Activated T-cell treated with anti-CD3 and anti-CD28 coated beads, Interleukin-2, amount 50 U/mL, for 4 hours (primary cell): ENCODE measurements at places on chromosomes 16 and 17.

DNA sequence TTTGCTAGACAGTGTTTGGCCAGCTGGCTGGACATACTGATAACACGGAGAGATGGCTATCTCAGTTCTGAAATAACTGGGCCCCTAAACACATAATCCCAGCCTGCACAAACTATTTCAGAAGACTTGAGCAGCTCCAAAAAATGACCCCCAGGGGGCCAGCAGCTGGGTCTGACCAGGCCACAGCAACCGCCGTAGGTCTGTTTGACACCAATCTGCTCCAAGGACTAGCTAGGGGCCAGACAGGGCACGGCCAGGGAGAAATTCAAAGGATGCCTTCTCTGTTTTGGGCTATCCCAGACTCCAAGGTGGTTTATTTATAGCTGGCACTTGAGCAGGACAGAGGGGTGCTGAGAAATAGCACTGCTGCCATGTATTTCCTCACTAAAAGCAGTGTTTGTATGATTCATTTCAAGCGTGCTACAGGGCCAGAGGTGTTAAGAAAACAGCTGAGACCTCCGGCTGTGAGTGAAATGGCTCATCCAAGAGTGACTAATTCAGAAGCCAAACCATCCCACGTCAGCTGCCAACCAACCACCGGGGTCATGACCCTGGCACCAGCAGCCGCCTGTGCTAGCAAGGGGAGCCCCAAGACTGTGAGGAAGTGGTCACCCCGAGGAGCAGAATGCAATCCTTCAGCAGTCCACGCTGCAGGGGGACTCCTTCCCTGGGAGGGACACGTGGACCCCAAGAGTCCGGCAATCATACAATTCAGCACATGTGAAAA lies 5.7 kb downstream of the GGA2 start:
- peak; percentile 54 for DNase-seq

GRCh38 chr17:7716901-7717755 lies at the start of gene DNAH2:
DNAH2 (plus strand) TSS chr17:7717744; CDS start chr17:7719735, 1,991 bp downstream.
- DNase-seq: no peak

GRCh38 chr16:13042291-13042685 lies 140.9 kb downstream of the SHISA9 start:
- no peak for DNase-seq

DNA sequence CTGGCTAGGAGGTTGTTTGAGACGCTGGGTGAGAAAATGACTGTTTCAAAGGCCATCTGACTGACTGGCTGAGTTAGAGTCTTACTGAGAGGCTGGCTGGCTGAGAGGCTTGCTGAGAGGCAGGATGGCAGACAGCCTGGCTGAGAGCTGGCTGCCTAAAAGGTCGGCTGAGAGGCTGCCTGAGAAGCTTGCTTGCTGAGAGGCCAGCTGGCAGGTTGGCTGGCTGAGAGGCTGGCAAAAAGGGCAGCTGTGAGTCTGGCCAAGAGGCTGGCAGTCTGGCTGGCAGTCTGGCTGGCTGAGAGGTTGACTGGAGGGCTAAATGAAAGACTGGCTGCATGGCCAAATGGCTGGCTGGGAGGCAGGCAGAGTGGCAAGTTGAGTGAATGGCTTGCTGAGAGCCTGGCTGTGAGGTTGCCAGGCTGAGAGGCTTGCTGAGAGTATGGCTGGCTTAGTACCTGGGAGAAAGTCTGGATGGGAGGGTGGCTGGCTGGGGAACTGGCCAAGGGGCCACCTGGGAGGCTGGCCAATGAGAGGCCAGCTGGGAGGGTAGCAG lies 35.3 kb upstream of the ACSM2B start:
- DNase-seq: no peak

GRCh38 chr17:8964801-8965393 lies 610 bp downstream of the PIK3R5 start:
- DNase-seq: no peak

GRCh38 chr17:29131814-29132682 lies 48.1 kb downstream of the MYO18A start:
- DNase-seq: no peak
